ENCODE measurements at places on chromosomes 5 and 9. TPM values are rescaled to one million over a fixed set of nuclear protein-coding genes. Genes with fewer than 3 reads are reported as not detected.

GPR107 gene
- total RNA-seq, result 10.9 TPM

IL3 gene
- total RNA-seq, result not detected

DNA sequence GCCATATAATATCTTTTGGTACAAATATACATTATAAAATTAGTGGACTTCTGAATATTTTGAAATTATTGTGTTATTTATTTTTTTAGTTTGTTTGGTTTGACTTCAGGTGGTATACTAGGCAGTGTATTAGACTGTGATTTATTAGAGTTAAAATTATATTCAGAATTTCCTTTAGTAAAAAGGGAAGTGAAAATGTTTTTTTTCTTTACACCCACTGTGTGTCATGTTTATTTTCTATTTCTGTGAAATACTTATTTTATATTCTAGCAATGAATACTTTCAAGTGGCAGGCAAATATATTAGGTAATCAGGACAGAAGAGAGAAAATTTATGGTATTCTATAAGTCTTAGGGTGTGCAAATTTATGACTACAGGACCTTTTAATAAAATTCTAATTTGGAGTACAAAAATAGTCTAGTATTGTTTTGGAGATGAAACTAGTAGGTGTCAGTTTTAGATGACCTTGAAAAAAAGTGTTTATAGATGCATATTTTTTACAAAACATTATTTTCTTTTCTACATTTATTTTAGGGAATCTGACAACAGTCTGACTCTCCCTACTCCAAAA is 8.8 kb downstream of the CSNK1G3 start:
- DNase-seq, result no peak

FOXD4L5 gene
- total RNA-seq, result not detected

- DNase-seq, result no peak
These were observed 1143.6 kb upstream of the WWC1 start for GRCh38 chr5:167147879-167148278.

GRCh38 chr5:101112645-101113044 is 209.6 kb upstream of the ST8SIA4 start:
- no peak for DNase-seq

DNA sequence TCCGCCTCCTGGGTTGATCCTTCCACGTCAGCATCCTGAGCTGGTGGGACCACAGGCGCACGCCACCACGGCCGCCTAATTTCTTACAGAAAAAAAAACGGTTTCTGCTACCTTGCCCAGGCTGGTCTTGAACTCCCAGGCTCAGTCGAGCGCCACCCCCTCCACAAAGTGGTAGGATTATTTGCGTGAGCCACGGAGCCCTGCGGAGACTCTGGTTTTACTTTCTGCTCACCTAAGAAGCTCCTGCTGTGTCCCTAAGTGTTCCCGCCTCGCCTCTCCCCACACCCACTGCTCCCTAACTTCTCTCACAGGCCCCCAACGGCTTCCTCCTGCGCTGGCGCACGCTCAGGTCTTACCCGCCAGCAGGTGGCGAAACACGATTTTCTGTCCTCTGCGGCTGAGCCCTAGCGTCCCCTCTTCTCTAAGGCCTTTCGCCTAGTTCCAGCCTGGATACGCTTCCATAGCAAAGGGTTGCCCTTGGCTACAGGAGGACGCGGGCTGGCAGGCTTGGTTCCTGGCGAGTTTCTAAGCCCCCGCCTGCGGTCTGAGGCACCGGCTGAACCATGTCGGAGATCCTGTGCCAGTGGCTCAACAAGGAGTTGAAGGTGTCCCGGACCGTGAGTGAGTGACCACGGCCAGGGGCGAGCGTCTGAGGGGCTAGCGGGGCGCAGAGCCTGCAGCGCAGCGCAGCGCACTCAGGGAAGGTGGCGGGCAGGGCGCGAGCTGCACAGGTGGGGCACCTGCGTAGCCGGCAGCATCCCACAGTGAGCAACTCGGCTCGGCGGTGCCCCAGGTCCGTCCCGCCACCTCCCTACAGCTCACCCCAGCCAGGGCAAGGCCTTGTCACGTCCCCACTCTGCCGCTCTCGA is at the start of gene SPEF2:
Gene SPEF2 (plus strand): TSS at position 429 of the 869 bp plus-strand sequence. CDS start 135 bp downstream, at position 564.
- DNase-seq, result peak; percentile 89

- no peak for DNase-seq
These were observed 76.8 kb upstream of the OTULINL start for GRCh38 chr5:14504816-14505215.

DNA sequence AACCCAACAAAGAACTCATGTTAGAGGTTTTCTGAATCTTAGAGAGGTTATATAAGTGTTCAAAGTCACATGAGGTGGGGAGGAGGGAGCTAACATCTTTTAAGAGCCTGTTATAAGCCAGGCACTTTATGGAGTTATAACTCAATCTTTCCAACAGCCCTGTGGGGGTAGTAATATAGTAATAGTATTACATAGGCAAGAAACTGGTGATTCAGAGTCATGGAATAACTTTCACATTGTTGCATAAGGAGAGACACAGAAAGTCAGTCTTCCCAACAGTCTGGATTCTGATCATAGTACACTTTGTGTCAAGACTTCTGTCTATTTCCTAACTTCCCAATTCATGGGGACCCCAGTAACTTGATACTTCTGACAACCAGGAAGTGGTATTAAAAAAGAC is 89.2 kb downstream of the ACER2 start:
- no peak for DNase-seq

- no peak for DNase-seq
These were observed 12.8 kb downstream of the GHR start for GRCh38 chr5:42436051-42436450.

GRCh38 chr9:105141146-105141975 is 103.1 kb upstream of the SLC44A1 start:
- DNase-seq, result no peak

DNA sequence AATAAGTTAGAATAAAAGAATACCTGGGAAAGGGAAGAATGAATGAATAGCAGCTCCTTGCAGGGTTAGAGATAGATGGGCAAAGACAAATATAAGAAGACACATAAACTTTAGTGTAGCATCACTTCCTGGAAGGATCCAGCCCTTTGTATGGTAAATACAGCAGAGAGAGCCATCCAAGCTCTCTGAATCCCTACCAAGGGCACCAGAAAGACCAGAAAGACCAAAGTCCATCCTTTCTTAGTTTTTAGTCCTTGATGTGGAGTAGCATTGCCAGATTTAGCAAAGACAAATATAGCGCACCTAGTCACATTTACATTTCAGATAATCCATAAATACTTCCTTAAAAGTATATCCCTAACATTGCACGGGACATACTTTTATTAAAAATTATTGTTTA is 56.1 kb upstream of the C9orf72 start:
- DNase-seq, result no peak

DNA sequence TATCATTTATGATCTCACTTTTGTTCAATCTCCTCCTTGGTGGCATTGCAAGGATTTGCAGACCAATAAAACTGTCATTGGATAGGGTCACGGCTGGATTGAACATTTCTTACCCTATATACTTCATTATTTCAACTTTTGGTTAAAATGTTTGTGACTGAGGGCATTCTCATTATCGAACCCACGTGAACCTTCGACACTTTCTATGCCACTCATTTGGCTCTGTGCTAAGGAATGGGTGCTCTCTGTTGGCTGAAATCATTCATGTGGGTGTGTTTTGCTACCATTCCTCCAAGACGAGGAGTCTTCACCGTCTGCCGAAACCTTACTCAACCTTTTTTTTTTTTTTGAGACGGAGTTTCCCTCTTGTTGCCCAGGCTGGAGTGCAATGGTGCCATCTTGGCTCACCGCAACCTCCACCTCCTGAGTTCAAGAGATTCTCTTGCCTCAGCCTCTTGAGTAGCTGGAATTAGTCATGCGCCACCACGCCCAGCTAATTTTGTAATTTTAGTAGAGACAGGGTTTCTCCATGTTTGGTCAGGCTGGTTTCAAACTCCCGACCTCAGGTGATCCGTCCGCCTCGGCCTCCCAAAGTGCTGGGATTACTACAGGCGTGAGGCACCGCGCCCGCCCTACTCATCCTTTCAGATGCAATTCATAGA is 62.5 kb downstream of the CSNK1A1 start:
- peak; percentile 74 for DNase-seq

GRCh38 chr9:13035822-13036221 is 243.7 kb downstream of the MPDZ start:
- DNase-seq, result peak; percentile 75

SMU1 gene
- total RNA-seq, result 26.6 TPM

- peak; percentile 81 for DNase-seq
These were observed 67.6 kb upstream of the NR3C1 start for GRCh38 chr5:143471041-143471509.

GRCh38 chr9:137114613-137115393 is at the start of gene DPP7:
TSS of gene DPP7 (minus strand) at chr9:137114733. CDS start at chr9:137114713, 20 bp downstream.
- DNase-seq, result peak; percentile 70

- no peak for DNase-seq
These were observed 1.3 kb downstream of the S1PR3 start for GRCh38 chr9:88992556-88992955.

- no peak for DNase-seq
These were observed 168.5 kb upstream of the GAS1 start for GRCh38 chr9:87115785-87116184.

CETN3 gene
- total RNA-seq, result 24.5 TPM

ANGPTL2 gene
- 7.1 TPM for total RNA-seq

DNA sequence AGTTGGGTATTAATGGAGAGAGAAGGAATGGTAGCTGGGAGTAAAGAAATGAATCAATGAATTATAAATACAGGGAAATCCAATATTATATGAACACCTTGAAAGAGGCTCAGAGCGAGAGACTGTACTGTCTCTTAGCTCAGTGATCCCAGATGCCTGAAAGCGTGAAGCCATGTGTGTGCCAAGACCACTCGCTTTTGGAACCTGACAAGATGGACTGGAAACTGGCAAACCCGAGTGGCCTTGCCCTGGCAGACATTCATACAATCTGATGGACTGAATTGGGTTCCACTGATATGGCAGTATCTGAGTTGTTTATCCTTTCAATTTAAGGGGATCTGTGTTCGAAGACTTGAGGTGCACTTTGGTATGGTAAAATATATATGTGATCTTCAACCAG is 170.3 kb downstream of the ERCC6L2 start:
- no peak for DNase-seq

DNA sequence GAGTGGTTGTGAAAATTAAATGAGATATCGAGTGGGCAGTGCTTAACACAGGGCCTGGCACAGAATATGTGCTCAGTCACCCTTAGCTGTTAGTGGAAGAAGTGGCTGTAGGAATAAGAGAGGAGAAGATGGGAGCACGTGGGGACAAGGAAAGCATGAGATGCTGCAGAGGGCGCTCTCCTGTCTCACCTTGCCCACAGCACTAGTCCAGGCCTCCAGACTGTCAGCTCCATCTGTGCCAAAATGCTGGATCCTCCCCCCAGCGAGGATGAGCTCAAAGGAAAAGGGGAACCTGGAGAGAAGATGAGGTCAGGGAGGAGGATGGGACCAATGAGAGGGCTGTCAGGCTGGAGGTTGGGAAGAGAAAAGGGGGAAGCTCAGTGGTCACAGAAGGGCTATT is 12.5 kb downstream of the ARAP3 start:
- DNase-seq, result no peak

Measured in MG63 (cell line).